Large intestine (tissue), 12 donors: ENCODE measurements at places on chromosomes 5 and 9. TPM values are rescaled to one million over a fixed set of nuclear protein-coding genes. Genes with fewer than 3 reads are reported as not detected.

DNA sequence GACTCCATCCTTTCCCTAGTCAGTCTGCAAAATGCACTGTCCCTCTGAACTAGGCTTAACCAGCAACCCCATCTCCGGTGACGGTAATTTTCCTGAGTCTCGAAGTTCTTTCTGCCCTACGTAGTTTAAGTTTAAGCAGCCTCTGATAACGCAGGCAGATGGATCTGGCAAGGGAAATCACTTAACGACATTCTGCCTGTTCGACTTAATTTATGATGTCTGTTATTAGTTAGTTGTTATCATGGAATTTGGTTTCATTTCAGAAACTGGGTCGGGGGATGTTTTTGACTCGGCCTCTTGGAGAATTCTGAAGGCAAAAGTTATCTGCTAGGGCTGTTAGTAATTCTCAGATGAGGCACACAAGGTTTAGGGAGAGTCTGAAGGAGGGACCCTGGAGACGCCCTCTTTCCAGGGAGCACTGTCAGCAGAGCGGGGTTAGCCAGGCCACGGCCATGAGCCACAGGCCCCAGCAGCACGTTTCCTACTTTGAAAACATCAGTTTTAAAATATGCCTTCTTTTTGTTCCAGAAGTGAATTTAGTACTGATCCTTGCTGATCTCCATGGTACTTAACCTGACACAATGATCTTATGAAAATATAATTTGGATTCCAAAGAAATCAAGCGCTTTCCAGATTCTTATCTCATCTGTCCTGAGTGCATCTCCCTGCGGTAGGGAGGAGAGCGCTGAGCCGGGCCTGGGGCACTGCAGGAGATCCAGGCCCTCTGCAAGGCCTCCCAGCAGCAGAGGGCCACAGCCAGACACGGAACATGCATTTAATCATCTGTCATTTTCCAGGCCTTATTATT lies 171.0 kb upstream of the OTULINL start:
- DNase-seq, result peak; percentile 28

MLANA gene
- 0.54 TPM for polyA plus RNA-seq

GRCh38 chr5:81234299-81234698 lies 1.2 kb downstream of the CKMT2 start:
- no peak for DNase-seq

- DNase-seq, result no peak
These were observed 6.6 kb upstream of the XPA start for GRCh38 chr9:97703437-97704344.

TMEM171 gene
- polyA plus RNA-seq, result 13.7 TPM

FUT7 gene
- polyA plus RNA-seq, result 0.69 TPM

- no peak for DNase-seq
These were observed 111.4 kb downstream of the LHX2 start for GRCh38 chr9:124122813-124123462.

GRCh38 chr5:75623846-75624245 lies 12.6 kb downstream of the ANKDD1B start:
- peak; percentile 46 for DNase-seq

GRCh38 chr5:115450741-115451140 lies 93.8 kb downstream of the FEM1C start:
- no peak for DNase-seq

SPDL1 gene
- polyA plus RNA-seq, result 15.4 TPM

- DNase-seq, result no peak
These were observed 49.0 kb downstream of the SLC44A1 start for GRCh38 chr9:105293408-105293807.

GRCh38 chr9:89405826-89406225 lies 87.5 kb downstream of the SECISBP2 start:
- DNase-seq, result peak; percentile 27

- DNase-seq, result no peak
These were observed 119.8 kb upstream of the CDH9 start for GRCh38 chr5:27158171-27158570.
